Pancreas (tissue), 10 donors: ENCODE measurements at places on chromosomes 1 and 21. TPM values are rescaled to one million over a fixed set of nuclear protein-coding genes. Genes with fewer than 3 reads are reported as not detected.
A peak's percentile ranks its signal among the peaks of the same experiment; 100 is the strongest.

NPPB gene
- total RNA-seq, result not detected

ADCY10 gene
- 0.12 TPM for total RNA-seq

CTTNBP2NL gene
- total RNA-seq, result 6.1 TPM

IRF6 gene
- 19.4 TPM for total RNA-seq

GRCh38 chr1:56034847-56035481, 544.4 kb downstream of the PLPP3 start:
- no peak overlapping the region for H3K4me3 ChIP-seq
- H3K27ac ChIP-seq, result no peak overlapping the region
- H3K36me3 ChIP-seq, result no peaks in the 10 kb centered on the region
- no peaks in the 10 kb centered on the region for H3K27me3 ChIP-seq

- H3K4me1 ChIP-seq, result no peaks in the 10 kb centered on the region
- no peaks in the 10 kb centered on the region for H3K36me3 ChIP-seq
- no peak for DNase-seq
These were observed 20.6 kb downstream of the XKR8 start for GRCh38 chr1:27980216-27980845.

- peak overlapping the region; percentile 59 for H3K27ac ChIP-seq
- DNase-seq, result no peak
- no peaks in the 10 kb centered on the region for H3K27me3 ChIP-seq
- no peaks in the 10 kb centered on the region for H3K36me3 ChIP-seq
These were observed 7.7 kb downstream of the CNIH3 start for GRCh38 chr1:224623743-224624333.

DNA sequence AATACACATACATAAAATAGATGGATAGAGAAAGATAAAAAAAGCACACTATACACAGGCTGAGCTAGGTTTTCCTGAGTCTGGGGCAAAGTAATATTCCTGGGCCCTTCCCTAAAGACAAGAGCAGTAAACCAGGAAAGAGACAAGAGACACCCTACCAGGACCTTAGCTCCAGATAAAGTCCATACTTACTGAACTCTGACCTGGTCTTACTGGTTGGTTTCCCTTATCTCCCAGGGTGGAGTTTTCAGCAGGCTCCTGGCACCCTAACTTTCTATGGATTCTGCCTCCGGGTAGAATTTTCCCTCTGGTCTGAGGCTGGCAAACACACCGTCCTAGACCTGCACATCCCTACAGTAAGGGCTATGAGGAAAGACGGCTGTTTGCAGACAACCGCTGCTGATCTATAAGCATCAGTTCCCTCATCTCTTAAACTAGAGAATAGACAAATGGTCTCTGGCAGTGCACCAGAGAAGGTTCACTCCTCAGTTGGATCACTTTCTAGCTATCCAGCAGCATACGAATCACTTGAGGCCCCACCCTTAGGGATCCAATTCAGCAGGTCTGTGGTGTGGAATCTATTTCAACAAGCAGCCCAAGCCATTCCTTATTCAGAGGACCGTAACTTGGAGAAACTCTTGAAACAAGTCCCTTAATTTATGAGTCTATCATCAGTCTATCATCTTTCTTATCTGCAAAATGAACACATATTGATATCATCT, 52.0 kb downstream of the ARHGEF11 start:
- no peak overlapping the region for H3K4me3 ChIP-seq
- H3K27ac ChIP-seq, result no peak overlapping the region
- no peak for DNase-seq
- no peaks in the 10 kb centered on the region for H3K27me3 ChIP-seq

- no peaks in the 10 kb centered on the region for H3K4me1 ChIP-seq
- H3K27ac ChIP-seq, result no peak overlapping the region
- no peak overlapping the region for H3K4me3 ChIP-seq
- DNase-seq, result no peak
These were observed 271.8 kb downstream of the HLX start for GRCh38 chr1:221150996-221151395.

DNA sequence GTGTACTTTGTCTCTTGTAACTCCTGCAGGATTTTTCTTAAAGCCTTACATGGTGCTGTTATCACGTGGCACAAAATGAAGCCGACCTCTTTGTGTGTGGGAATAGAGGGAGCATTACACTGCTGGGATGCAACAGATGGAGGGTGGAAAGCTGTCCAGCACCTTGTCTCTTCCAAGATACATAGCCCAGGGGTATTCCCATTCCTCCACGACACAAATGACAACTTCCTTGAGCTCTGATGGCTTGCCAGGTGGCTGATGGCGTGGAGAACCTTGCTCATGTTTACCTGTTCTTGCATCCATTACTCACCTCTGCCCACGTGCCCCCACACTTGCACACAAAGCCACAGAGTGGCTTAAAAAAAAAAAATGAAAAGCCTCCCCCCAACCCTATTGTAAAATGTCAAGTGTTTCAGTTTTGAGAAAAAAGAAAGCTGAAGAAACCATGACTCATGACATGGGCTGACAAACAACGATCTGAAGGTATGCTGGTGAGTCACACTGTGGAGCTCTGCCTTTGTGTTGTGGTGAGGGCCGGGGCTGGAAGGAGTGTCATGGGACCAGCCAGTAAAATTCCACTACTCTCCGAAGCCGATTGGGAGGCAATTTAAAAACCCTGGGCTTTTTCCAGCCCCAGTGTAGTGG, 32.0 kb upstream of the ATP5PO start:
- no peaks in the 10 kb centered on the region for H3K27me3 ChIP-seq
- DNase-seq, result no peak
- no peaks in the 10 kb centered on the region for H3K36me3 ChIP-seq
- H3K27ac ChIP-seq, result peak overlapping the region; percentile 61
- H3K4me3 ChIP-seq, result no peak overlapping the region

DNA sequence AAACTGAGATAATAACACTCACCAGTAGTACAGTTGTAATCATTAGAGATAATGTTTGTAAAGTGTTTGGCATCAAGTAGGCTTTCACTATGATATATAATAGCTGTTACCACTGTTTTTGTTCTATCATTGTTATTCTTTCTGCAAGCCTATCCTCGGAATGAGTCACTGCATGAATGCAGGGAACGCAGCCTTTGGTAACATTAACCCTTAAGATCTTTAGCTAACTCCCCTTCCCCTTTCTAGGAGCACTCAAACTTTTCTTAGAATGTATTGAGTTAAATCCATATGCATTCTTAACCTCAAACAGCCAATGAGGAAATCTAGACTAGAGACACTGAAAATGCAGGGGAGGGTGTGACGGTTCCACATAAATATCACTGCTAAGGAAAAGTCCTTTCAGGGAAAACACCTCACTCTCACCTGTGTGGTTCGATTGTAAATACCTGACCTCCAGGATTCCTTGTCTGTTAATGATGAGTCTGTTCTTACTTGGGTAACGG, 467.3 kb downstream of the SETD4 start:
- no peaks in the 10 kb centered on the region for H3K36me3 ChIP-seq
- H3K27ac ChIP-seq, result no peak overlapping the region
- H3K4me1 ChIP-seq, result no peaks in the 10 kb centered on the region
- DNase-seq, result no peak
- H3K4me3 ChIP-seq, result no peak overlapping the region
- no peaks in the 10 kb centered on the region for H3K27me3 ChIP-seq

GRCh38 chr1:11456965-11457364, 22.0 kb upstream of the DISP3 start:
- no peaks in the 10 kb centered on the region for H3K4me1 ChIP-seq
- no peak for DNase-seq
- H3K27me3 ChIP-seq, result no peaks in the 10 kb centered on the region

GRCh38 chr1:19645411-19646251, 1.5 kb downstream of the NBL1 start:
- H3K36me3 ChIP-seq, result no peaks in the 10 kb centered on the region
- no peak for DNase-seq
- no peak overlapping the region for H3K27ac ChIP-seq
- H3K27me3 ChIP-seq, result no peaks in the 10 kb centered on the region
- peak overlapping the region; percentile 47 for H3K4me3 ChIP-seq

DNA sequence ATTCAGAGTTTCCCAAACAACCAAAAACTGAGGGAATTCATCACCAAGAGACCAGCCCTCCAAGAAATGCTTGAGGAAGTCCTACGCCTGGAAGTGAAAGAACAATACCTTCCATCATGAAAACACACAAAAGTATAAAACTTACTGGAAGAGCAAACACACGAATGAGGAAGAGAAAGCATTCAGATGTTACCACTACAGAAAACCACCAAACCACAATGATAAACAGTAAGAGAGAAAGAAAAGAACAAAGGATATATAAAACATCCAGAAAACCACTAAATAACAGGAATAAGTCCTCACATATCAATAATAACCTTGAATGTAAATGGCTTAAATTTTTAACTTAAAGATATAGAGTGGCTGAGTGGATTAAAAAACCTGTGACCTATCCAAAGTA, 58.5 kb upstream of the BCL10 start:
- H3K4me3 ChIP-seq, result no peak overlapping the region
- H3K27me3 ChIP-seq, result no peaks in the 10 kb centered on the region
- H3K4me1 ChIP-seq, result no peaks in the 10 kb centered on the region
- H3K27ac ChIP-seq, result no peak overlapping the region
- no peaks in the 10 kb centered on the region for H3K36me3 ChIP-seq

DNA sequence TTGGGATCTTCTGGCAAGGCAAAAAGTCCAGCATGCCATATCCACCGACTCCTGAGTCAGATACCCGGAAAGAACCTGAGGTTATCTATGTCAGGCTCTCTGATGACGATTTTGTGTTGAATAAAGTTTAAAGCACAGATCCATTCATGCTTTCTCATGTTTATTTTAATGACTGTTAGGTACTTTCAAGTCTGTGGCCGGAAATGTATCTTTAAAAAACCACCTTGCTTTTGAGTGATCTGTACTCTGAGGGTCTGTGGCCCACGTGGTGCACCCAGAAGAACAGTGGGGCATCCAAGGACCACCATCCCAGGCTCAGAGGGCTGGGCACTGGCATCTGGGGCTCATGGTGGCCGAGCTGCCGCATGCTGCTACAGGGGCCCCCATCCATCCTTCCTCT, 30.1 kb upstream of the VASH2 start:
- H3K27ac ChIP-seq, result no peak overlapping the region
- no peak for DNase-seq
- no peaks in the 10 kb centered on the region for H3K4me1 ChIP-seq
- no peak overlapping the region for H3K4me3 ChIP-seq
- no peaks in the 10 kb centered on the region for H3K36me3 ChIP-seq
